Activated T-cell treated with anti-CD3 and anti-CD28 coated beads, Interleukin-2, amount 50 U/mL, for 1 hour (primary cell): ENCODE measurements at places on chromosomes 5 and 9.
A peak's percentile ranks its signal among the peaks of the same experiment; 100 is the strongest.

- DNase-seq, result no peak
Observed at GRCh38 chr5:81878333-81878732, 93.5 kb upstream of the ATG10 start.

DNA sequence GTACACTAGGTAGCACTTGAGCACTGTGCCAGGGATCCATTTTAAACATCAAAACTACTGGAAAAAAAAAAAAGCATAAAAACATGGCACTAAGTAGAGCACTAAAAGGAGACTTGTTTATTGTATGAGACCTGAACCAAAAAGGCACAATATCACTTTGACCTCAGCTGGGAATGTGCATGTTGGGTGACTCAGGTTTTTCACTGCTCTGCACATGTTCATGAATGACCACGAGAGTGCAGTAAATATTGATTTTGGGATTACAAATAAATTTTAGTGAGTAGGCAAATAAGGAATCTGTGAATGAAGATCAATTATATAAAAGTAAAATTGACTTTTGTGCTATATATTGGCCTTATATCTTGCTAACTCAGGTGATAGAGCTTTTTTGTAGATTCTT lies 11.8 kb downstream of the RMI1 start:
- DNase-seq, result no peak

- DNase-seq, result peak; percentile 22
Observed at GRCh38 chr5:140926443-140927227, 536 bp downstream of the PCDHAC1 start.

DNA sequence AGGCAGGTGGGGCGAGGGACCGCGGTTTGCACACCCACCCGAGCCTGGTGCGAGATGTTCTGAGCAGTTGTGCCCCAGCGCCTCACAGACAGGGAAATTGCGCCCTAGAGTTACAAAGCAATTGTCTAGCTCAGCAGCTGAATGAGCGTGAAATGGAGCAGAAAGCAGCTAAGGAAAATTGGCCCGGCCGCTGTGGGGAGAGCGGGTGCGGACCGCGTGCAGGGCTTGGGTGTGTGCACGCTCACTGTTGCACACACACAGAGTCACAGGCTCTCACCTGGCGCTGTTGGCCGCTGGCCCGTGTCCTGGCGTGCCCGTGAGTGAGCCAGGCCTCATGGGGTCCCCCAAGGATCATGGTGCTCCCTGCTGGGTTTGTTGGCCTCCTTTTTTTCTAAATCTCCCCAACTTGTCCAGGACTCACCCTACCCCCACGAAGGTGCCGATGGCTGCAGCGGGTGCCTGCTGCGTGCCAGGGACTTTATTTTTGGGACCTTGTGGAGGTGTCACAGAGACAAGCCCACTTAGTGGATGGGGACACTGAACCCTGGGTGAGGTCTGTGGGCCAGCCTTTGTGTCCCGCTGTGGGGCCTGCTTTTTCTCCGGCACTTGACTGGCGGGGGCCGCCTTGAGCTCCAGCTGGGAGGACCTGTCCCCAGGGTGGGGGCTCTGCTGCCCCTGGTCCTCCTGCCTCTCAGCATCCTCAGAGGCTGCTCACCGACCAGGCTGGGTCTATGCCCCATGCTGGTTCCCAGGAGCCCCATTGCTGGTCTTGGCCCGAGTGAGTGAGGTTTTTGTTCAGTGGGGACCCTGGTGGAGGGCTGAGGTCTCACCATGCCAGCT lies 5.2 kb downstream of the RXRA start:
- no peak for DNase-seq

GRCh38 chr9:100196828-100197227 lies 97.8 kb downstream of the INVS start:
- DNase-seq, result no peak

DNA sequence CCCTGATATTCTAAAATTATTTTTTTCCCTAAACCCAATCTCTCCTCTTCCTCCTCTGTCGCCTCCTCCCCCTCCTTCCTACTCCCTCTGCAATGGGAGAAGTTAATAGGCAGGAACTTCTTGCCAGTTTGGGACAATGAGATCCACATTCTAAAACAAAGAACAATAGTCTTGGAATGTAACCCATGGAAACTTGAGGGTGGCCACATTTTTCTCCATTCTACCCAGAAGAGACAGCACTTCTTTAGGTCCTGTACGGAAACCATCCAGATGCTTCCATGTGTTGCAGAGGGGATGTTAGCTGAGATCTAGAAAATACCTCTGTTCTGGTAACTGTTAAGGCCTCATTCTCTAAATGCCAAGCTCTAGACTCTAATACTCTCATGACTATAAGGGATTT lies 10.0 kb downstream of the SPARC start:
- no peak for DNase-seq

GRCh38 chr5:142501890-142502289 lies 177.1 kb upstream of the SPRY4 start:
- no peak for DNase-seq

DNA sequence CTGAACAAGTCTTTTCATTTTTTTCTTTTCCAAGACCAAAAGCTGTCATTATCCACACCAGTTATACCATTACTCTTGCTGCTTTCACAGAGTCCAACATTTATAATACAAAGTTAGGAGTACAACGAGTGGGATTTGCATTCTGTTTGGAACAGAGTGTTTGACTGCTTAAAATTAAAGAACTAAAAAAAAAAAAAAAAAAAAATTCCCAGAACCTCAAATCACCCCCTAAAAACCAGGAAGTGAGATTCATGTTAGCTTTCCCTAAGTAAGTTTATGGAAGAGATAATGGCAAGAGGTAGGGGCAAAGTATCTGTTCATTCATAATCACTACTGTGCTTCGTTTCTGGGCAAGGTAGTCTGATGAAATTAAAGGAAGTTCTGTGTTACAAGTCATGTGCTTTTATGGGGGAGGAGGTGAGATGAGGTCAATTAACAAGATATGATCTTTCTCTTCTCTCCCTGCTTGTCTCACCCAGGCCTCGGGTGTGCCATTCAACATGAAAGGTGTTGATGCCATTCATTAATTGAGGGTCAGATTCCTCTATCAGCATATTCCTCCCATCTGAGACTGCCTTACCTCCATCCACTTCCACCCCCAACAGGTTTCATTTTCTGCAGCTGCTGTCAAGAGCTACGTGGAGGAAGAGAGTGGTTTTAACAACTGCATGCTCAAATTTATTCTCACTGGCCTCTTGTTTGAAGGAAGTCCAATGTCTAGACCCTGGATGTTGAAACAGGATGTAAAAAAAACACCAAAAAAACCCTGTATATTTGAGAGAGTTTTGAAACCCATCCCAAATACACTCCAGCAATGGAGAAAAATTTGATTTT lies 58.1 kb downstream of the MARCHF3 start:
- no peak for DNase-seq

DNA sequence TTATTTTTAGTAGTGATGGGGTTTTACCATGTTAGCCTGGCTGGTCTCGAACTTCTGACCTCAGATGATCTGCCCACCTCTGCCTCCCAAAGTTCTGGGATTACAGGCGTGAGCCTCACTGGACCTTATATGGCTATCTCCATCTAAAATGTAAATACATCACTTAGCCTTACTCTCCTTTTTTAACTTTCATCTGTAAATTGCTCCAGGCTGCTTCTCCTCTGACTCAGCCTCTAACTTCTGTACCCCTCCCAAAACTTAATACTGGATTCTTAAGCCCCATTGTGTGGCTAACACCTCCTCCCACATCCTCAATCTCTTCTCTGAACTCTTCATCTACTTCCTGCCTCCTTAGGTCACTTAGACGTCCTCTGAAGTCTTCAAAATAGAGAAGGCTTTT lies 4.0 kb downstream of the SNX30 start:
- DNase-seq, result no peak

DNA sequence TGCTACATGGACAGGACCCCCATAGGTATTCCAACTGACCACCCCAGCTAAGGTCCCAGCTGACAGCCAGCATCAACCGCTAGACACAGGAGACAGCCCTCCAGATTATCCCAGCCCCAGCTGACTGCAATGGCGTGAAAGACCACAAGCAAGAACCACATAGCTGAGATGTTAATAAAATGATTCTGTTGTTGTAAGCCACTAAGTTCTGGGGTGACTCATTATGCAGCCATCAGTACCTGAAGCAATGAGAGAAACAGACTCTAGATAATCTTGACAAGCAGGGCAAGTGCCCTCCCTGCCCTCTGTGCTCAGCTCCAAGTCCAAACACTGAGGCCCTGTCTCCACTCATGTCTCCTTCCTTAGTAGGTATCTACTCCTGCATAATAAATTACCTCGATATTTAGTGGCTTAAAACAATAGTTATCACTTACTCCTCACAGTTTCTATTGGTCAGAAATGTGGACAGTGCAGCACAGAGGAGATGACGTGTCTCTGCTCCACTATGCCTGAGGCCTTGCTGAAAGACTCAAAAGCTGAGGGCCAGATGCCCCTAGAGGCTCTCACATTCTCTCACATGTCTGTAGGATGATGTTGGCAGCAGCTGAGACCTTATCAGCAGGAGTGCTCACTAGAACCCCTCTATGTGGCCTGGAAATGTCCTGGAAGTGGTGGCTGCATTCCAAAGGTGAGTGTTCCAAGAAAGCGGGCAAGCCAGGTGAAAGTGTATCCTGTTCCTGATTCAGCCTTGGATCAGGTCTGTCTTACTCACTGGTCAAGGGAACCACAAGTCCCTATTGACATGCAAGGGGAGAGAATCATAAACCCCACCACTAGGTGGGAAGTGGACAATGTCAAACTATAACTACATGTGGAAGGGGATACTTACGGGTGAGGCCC lies 2.5 kb downstream of the MGAT1 start:
- DNase-seq, result no peak

GRCh38 chr5:12883395-12883794 lies 979.1 kb upstream of the CTNND2 start:
- no peak for DNase-seq

- no peak for DNase-seq
Observed at GRCh38 chr5:154714266-154714986, 40.8 kb upstream of the LARP1 start.

DNA sequence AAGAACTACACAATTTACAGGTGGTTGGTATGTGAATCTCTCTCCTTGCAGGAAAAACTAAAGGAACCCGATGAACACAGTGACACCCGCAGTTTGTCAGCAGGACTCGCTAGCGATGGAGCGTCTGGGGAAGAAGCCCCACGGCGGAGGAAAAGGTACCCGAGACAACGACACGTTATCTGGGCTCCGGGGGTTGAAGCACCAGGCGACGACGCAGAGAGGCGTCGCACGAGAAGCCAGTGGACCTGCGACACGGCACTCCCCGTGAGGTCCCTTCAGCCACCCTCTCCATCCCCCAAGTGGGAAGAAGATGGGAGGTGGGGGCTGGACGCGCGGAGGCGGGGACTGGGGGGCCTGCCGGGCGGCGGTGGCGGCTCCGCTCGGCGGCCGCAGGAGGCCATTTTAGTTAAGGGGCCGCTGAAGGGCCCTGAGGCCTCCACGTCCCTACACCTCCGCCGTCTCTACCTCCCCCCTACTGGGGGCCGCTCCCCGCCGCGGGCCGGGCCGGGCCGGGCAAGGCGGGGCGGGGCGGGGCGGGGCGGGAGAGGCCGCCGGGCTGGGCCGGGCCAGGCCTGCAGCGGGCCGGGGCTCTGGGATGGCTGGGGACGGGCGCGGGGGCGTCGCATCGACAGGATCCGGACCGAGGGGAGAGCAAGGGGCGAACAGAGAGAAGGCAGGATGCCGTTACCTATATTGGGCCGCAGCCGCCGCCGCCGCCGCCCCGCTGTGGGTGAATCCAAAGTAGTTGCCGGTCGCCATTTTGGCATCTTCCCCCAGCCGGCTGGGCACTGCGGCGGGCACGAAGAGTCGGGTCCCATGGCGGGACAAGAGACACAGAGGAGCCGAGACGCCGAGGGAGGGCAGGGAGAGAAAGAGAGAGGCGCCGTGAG lies 754 bp downstream of the ZFR start:
- DNase-seq, result peak; percentile 71

- no peak for DNase-seq
Observed at GRCh38 chr5:106822851-106823250, 847.9 kb downstream of the EFNA5 start.

- no peak for DNase-seq
Observed at GRCh38 chr5:98187945-98188344, 585.5 kb upstream of the RGMB start.

DNA sequence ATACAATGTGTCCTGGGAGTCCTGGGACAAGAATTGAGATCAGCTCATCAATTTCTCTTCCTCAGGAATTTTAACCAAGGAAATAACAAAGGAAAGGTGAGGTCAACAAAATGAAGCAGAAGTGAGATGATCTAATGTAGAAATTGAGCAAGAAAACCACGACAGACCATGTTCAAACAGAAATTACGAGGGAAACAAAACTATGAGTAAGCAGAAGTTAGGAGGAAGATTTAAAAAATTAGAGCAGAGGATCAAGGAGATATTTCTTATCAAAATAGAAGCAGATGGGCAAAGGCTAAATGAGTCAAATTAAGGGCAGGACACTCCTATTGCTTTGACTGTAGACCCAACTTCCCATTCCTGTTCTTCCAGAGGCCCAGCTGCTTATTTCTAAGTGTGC lies 97.4 kb downstream of the HINT1 start:
- DNase-seq, result no peak

DNA sequence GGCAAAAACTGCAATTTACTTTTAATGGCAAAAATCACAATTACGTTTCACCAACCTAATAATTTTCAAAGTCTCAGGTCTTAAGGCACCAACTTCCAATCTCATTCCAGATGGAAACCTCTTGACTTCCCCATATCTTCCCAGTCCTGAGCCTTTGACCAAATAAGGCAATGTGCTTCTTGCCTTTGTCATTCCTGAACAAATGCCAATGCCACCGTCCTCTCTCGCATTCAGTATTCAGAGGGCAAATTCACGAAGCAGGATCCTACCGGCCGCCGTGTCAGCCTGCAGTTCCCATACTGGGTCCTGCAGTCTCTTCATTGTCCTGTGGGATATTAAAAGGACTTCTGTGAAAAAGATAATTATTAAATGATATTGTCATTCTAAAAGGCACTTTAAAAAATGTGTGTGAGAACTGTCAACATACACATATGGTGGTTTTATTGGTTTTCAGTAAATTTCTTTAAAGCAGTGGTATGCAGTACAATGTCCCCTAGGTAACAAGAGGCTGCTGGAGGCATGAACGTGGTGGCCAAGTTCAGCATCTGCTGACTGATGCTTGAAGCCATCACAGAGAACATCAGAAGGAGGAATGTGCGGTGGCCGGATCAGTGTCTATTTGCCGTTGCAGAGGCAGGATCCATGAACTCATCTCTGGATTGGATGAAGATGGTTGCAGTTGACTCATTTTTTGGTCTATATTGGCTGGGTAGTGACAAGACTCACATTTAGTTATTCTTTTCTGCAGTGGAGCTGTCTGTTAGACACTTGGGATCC lies 101.4 kb upstream of the IRX4 start:
- DNase-seq, result no peak

GRCh38 chr9:129558063-129558550 lies 62.8 kb downstream of the C9orf50 start:
- DNase-seq, result no peak
